Stimulated activated CD4-positive, alpha-beta T cell treated with anti-CD3 and anti-CD28 coated beads, Interleukin-1b, Interleukin-23, amount 100 ng/mL, for 1 hour (primary cell): ENCODE measurements at places on chromosomes 16 and 17.

DNA sequence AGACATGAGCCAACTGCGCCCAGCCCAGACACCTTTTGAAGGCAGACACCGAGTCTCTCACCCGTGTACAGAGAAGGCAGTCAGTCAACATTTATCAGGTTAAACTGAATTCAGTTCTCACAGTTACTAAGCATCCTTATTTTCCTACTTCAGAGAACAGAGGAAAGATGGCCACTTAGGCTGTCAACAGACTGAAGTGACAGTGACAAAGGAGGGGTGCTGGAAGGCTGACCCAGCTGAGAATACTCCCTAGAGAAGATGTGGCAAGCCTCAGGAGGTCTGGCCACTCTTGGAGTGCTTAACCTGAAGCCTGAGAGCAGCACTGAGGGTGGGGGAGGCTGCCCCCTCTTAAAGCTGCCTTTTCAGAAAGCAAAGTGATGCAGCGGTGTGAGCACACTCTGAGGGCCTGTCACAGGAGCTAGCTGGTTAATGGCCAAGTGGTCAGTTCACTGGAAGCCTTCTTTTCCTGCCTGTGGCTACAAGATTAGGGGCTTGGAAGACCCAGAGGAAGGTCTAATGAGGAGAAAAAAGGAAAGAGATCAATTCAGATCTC is 51.0 kb upstream of the SREBF1 start:
- DNase-seq, result no peak

- no peak for DNase-seq
These were observed 617 bp downstream of the ARMC7 start for GRCh38 chr17:75110234-75110937.

DNA sequence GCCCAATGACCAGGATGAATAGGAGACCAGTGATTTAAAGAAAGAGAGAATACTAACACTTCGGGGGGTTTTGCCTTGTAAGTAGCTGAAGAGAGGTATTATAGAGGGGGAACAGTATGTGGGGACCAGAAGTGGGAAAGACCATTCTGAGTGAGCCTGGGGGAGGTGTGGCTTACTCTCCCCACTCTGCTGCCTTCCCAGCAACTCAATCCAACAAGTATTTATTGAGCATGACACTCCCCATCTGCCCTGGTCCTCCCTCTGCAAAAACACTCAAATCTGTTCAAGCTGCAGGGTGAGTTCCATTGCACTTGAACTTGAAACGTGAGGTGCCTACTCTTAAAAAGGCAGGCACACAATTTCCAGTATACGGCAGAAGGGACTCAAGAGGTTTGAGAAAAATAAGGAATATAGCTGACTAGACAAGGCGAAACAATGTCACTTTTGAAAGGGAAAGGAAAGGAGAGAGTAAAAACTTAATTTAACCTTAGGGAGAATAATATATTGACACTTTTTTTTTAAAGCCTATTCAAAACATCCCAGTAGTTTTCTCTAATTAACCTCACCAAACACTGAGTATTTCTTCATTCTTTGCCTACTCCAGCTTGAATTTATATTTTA is 8.2 kb downstream of the FAM117A start:
- DNase-seq, result no peak

DNA sequence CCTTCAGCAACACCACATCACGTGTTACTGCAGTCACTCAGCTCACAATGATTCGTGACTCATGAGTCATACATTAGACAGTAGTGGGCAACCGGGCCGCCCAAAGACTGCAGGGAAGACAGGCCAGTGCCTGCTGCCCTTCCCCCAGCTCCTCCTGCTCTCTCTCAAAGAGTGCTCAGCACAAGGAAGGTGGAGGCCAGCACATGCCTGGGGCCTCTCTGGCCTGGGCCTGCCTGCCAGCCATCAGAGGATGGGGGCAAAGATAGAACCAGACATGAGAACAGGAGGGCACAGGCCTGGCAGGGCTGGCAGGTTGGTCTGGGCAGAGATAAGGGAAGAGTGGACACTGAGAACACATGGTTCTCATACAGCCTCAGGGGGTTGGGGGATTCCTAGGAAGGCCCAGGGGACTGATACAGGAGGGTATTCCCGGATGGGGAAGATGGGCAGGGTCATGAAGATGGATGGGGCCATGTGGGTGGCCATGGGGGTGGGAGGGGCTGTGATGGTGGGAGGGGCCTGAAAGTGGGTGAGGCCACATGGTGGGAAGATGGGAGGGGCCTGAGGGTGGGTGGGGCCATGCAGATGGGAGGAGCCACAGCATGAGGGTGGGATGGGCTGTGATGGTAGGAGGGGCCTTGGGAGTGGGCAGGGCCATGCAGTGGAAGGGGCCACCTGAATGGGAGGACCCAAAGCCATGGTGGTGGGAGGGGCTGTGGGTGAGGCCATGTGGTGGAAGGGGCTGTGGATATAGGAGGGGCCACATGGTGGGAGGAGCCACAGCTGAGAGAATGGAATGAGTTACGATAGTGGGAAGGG is 29.0 kb downstream of the KATNB1 start:
- peak; percentile 5 for DNase-seq

- no peak for DNase-seq
These were observed 45.9 kb upstream of the MGAT5B start for GRCh38 chr17:76822184-76822778.

GRCh38 chr17:76558198-76559095 is 18.6 kb downstream of the PRCD start:
- no peak for DNase-seq
